Karpas-422 (cell line): ENCODE measurements at places on chromosomes 7 and 10.
A peak's percentile ranks its signal among the peaks of the same experiment; 100 is the strongest.

GRCh38 chr7:81231301-81231838, 312.5 kb upstream of the SEMA3C start:
- no peak for DNase-seq

GRCh38 chr7:121205777-121206176, 123.0 kb upstream of the WNT16 start:
- DNase-seq: no peak

DNA sequence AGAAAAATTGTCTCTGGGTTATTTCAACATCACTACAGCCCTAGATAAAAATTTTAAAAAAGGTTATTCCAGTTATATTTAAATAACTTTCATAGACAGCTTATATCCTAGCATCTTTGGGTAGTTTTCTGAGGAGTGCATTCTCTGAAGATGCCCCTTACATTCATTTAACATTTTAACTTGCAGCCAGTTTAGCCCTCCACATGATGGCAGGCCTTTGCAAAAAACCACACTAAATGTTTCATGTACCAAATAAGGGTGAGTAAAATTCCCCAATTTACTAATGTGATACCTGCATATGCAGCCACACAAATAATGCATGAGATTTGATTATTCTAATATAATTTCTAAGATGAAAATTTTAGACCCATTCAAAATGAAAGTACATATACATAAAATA, 108.4 kb upstream of the ZWINT start:
- no peak for DNase-seq

DNA sequence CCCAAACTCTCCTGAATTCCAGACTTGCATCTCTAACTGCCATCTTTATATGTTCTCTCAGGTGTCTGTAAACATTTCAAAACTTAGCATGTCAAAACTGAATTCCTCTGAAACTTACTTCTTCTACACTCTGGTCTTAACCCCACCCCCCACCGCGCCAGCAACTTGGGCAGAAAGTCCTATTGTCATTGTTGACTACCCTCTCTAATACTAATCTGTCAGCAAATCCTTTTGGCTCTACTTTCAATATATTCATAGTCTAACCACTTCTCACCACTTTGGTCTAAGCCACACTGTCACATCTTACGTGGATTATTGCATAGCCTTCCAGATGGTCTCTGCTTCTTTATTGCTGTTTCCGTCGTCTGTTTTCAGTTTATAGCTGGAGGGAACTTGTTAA, 86.6 kb downstream of the AHCYL2 start:
- no peak for DNase-seq

DNA sequence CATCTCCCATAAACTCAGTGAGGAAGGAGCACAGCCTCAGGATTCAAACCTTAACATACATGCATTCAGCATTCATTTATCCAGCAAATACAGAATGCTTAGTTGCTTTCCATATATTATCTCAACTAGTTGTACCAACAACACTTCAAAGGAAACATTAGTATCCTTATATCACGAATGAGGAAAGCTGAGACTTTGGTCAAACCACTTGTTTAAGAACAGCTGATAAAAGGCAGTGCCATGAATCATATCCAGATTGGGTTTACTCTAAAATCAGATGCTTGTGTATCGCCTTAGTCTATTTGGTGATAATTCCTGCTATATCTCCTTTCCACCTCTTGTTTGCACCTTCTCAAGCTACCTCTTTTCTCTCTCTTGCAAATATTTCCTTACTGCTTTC, 1.9 kb upstream of the CPED1 start:
- no peak for DNase-seq

- peak; percentile 30 for DNase-seq
Observed at GRCh38 chr7:2708041-2708440, 20.0 kb downstream of the AMZ1 start.

DNA sequence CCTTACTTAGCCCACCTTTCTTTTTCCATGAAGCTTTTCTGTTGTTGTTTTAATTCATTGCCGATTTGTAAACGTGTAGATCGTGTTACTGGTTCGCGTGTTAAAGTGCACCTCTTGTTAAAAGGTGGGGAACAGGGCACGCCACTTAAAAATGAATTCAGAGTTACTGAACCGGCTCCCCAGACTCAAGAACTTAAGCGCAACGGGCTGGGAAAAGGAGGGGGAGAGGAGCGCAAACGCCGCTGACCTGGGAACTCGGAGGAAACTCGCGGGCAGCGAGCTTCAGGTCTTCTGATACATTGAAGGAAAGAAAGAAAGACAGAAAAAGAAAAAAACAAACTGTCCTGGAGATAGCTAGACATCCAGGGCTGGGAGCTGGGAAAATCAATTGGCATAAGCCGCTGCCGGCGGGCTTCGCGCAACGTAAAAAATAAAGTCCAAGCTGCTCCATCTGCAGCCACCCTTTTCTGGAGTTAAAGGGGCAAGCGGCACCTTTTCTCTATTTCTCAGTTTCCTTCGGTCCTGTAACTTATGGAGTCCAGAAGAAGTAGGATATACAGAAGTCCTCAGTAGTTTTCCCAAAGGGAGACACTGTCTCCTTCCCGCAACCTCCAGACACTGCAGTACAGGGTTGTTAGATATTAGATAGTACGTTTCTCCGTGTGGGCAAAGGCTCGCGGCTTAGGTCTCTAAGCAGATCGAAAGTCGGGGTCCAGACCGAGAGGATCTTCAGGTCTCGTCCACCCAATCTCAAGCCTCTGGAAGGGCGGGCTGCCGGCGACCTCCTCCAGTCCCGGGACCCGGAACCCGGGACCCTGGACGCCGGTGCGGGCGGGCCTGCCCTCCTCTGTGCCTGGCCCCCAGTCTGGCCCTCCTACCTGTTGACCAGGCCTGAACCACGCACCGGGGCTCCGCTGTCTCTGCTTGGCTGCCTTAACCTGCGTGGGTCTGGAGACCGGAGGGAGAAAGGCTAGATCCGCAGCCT, 1.8 kb upstream of the DLX6 start:
- no peak for DNase-seq

- peak; percentile 47 for DNase-seq
Observed at GRCh38 chr7:1466524-1467271, 7.4 kb upstream of the MICALL2 start.

- no peak for DNase-seq
Observed at GRCh38 chr10:124701435-124701834, 42.7 kb downstream of the FAM53B start.

- DNase-seq: no peak
Observed at GRCh38 chr7:138076196-138076595, at the start of gene AKR1D1. TSS of gene AKR1D1 (plus strand) at chr7:138076459. CDS start at chr7:138076519, 60 bp downstream.

GRCh38 chr7:2892549-2892948, 48.4 kb upstream of the GNA12 start:
- DNase-seq: no peak

- DNase-seq: peak; percentile 32
Observed at GRCh38 chr10:104220522-104220921, 11.6 kb downstream of the CFAP43 start.

DNA sequence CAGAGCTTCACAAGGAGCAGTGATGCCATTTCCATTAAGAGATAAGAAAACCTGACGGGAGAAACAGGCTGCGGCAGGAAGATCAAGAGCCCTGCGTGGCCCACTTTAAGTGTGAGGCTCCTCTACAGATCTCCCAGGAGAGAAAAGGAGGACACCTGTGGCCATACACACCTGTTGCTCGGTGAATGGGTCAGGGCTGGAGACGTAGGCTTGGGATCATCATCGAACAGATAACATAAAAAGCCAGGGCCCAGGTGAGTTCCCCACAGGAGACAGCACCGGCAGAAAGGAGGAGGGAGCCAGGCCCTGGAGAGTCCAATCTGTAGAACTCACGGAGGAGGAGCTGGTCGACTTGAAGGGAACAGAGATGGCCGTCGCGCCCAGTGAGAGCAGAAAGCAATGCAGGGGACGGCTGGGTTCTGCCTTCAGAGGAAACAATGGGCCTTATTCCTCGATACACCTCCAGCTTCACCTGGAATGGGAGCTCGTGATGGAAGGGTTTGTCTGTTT, 556.8 kb downstream of the DNAJB6 start:
- no peak for DNase-seq

DNA sequence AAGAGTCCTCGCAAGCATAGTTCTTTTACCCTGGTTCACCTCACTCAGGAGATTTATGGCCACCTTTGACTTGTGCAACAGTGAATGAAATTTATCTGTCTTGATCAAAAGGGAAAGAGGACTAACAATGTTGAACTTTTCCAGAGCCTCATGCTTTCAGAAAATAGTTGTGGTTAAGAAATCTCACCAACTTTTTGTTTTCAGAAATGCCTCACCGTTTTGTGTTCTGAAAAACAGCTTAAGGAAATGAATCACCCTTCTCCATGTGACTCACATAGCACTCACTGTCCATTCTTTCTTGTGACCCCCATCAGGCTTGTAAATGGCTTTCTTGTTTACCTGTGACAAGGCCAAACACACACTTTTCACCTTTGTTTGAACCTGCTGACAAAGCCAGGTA, 148.6 kb upstream of the FAM3C start:
- DNase-seq: no peak

GRCh38 chr10:117554241-117554814, 11.8 kb downstream of the EMX2 start:
- DNase-seq: no peak

DNA sequence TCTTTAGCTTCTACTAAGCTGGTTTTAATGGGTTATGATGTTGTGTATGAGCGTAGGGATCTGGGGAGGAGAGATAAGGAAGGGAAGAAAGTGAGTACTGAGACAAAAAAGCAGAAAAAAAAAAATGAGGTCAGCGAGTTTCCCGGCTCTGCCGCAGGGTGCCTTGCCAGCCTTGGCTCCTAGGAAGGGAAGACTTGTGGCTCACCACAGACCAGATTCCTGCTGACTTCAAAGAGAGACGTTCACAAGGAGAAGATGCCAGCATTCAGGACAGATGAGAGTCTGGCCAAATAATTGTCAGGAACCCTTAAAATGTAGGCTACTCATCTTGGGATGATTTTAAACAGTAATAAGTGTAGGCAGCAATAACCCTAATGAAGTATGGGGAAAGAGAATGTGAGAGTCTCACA, 11.4 kb upstream of the FAS start:
- DNase-seq: no peak

GRCh38 chr10:15789793-15790525, 70.2 kb upstream of the ITGA8 start:
- DNase-seq: no peak

- no peak for DNase-seq
Observed at GRCh38 chr7:28703037-28703765, 254.9 kb downstream of the TRIL start.

- no peak for DNase-seq
Observed at GRCh38 chr7:36600869-36601530, 123.3 kb downstream of the AOAH start.

GRCh38 chr7:101987494-101987893, 170.1 kb downstream of the CUX1 start:
- DNase-seq: no peak
